ENCODE measurements at places on chromosomes 16 and 17.

- DNase-seq = no peak
Observed at GRCh38 chr17:80615376-80615775, 70.7 kb downstream of the RPTOR start.

- DNase-seq = no peak
Observed at GRCh38 chr16:11253009-11253994, 2.7 kb downstream of the SOCS1 start.

- no peak for DNase-seq
Observed at GRCh38 chr17:5509482-5509881, 23.1 kb downstream of the MIS12 start.

DNA sequence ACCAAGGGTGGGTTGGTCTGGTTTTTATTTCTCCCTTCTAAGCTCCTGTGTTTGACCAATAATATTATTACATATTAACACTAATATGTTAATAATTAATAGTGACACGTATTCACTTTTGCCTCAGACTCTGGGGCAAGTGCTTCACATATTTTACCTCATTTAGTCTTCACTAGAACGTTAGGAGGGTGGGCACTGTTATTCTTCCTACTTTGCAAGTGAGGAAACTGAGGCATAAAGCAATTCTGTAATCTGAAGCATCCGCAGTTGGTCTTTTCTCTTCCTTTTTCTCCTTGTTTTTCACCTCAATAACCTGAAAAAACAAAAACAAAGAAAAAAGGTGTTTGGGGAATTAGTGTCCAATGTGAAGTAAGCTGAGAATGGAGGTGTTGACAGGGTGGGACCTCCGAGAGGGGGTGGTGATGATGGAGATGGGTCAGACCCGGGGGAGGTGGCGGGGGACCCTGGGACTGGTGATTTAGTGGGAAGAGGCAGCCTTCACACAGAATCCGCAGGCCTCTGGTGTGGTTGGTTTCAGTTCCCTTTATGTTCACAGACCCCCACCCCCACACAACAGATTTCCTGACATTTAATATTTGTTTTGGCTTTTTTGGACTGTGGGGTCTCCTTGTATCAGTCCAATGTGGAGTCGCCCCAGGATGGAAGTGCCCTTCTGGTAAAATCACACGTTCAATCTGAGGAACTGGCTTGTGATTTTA lies 3.7 kb downstream of the CDH1 start:
- DNase-seq = no peak

DNA sequence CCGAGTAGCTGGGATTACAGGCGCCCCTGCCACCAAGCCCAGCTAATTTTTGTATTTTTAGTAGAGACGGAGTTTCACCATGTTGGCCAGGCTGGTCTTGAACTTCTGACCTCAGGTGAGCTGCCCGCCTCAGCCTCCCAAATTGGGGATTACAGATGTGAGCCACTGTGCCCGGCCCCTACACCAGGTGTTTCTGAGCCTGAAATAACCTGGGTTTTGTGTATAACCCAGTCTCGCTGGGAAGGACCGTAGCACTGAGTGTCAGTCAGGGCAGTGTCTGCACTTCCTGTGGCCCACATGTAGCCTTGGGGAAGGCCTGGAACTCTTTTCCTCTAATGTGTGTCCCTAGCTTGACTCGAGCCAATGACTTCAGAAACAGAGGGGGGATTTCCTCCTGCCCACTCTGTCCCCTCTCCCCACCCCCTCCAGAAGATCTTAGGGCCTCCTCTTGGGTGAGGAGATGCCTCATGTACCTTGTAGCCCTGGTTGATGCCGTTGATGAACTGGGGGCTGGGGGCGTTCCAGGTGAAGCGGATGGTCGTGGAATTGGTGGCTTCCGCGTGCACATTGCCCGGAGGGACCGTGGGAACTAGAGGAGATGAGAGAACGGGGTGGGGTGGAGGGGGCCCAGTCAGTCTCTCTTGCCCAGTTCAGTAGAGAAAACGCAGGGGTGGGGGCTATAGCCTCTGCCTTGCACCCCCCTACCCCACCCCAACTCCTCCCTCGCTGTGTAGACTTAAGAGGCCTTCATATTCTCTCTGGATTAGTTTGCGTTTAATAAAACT lies 102.6 kb upstream of the CDC42EP4 start:
- DNase-seq = no peak

Data from NCI-H1105 (cell line).